ENCODE measurements at places on chromosomes 2 and 18. TPM values are rescaled to one million over a fixed set of nuclear protein-coding genes. Genes with fewer than 3 reads are reported as not detected.

DNA sequence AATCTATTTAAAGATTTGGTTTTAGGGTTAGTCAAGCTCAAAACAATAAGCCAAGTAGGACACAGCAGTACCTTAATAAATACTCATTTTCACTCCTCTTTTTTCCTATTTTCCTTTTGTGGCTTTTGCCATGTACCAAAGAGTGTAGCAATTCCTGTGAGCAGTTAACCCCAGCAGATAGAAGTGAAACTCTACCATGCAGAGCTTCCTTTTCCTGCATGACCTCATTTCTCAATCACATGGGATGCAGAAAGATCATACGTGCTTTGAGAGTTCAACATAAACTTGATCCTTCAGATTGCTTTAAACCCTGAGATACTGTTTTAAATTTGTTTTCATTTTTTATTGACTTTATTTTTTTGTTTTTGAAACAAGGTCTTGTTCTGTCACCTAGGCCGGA, 99.1 kb upstream of the ARHGAP15 start:
- H3K4me1 ChIP-seq, result peaks cover 7% of the 10 kb centered on the region
- H3K36me3 ChIP-seq, result no peaks in the 10 kb centered on the region
- H3K4me3 ChIP-seq, result no peak overlapping the region
- DNase-seq, result no peak

DNA sequence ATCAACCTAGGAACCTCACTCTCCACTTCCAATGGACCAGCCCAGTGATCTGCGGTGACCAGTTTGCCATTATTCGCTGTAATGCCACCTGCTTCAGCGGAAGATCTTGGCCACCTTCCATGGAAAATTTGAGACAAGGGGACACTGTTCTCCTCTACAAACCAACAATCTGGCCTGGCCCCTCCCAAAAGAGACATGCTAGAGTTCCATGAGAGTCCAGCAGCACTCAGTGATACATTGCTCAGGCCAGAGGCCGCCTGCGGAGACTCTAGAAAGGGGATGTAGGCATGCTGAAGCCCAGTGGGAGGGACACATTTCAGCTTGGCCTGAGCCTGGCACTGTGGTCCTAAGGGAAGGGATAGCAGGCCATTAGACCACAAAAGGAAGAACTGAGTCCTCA, 58.3 kb downstream of the COL6A3 start:
- no peak for DNase-seq
- no peaks in the 10 kb centered on the region for H3K4me1 ChIP-seq
- H3K4me3 ChIP-seq, result no peak overlapping the region

The EGR4 gene
- 1.6 TPM for total RNA-seq

The MYOM1 gene
- total RNA-seq, result 0.39 TPM

The OTX1 gene
- total RNA-seq, result not detected

All from activated T-cell treated with anti-CD3 and anti-CD28 coated beads, Interleukin-2, amount 50 U/mL, for 72 hours (primary cell).